ENCODE measurements at places on chromosomes 6 and 20.

DNA sequence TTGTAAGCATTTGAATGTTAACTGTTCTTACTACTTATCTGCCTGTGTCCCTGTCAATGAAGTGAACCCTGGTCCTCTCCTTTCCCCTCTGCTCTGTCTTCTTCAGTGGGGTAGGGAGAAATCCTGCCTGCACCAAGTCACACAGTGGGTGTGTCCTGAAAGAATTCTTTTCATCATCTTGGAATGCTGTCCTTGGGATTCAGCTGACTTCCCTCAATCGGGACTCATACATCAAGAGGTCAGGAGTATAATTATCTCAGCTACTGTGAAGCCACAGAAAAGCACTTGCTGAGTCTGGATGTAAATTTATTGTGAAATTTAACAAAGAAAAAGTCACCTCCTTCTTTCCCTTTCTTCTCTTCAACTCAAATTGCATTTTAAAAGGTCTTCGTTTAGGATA lies 328.5 kb downstream of the SOX4 start:
- no peak for DNase-seq

- no peak for DNase-seq
Observed at GRCh38 chr6:127832381-127832780, 68.5 kb downstream of the THEMIS start.

GRCh38 chr6:99745651-99746050 lies 139.0 kb downstream of the PRDM13 start:
- DNase-seq, result no peak

DNA sequence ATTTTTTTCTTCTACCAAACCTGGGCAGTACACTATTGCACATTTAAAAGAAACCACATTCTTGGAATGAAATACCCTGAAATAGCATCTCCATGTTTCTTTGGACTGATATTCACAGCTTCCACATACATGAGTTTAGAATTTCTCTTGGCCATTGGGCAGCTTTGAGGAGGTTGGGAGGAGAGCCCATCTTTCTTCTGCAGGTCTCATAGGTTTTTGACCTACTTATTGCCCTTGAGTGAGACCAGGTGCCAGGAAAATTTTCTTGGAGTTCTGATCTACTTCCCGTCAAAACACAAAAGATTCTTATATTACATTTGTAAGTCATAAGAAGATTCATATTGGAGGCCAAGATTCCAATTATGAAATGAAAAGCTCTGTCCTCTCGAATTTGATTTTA lies 212.0 kb downstream of the IBTK start:
- no peak for DNase-seq

GRCh38 chr6:26156850-26157250 lies 69.6 kb downstream of the HFE start:
- DNase-seq, result peak; percentile 79

DNA sequence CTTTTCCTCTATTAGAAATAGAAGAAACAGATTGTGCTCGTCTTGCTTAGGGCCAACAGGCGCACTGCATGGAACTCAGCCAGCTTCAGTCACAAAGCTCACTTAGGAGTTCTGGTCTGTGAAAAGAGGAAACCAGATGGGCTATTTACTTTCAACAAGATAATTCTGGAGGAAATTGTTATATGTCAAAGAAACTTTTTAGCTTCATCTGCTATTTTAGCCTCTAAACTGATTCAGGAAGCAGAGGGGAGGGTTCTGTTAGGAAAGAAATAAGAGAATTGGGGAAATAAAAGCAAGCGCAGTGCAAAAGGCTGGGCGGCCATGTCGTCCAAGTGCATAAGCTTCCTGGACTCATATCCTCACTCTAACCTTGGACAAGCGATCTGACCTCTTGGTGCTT lies 21.3 kb downstream of the PRKN start:
- no peak for DNase-seq

- DNase-seq, result no peak
Observed at GRCh38 chr6:130377371-130377770, 11.6 kb downstream of the TMEM200A start.

GRCh38 chr20:13865791-13866351 lies 81.0 kb downstream of the NDUFAF5 start:
- no peak for DNase-seq

DNA sequence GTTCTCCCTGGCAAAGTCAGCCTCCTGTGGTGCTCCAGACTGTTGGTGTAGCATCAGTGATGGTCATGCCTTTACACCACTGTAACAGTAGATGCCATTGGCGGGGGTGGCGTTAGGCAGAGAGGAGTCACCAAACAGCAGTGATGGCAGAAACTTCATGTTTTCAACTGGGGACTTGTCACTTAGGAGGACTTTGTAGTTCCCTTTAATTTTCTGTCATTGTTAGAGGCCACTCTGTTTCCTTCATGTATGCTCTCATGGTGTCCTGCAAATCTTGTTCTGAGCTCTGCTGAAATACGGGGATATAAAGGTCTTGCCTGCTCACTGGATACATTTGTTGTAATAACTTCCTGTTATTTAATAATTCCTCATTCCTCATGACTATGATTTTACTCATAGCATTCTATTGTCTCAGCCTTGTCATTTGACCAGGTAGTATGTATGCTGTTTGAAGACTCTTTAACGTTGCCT lies 4.6 kb downstream of the MAP3K4 start:
- DNase-seq, result no peak

DNA sequence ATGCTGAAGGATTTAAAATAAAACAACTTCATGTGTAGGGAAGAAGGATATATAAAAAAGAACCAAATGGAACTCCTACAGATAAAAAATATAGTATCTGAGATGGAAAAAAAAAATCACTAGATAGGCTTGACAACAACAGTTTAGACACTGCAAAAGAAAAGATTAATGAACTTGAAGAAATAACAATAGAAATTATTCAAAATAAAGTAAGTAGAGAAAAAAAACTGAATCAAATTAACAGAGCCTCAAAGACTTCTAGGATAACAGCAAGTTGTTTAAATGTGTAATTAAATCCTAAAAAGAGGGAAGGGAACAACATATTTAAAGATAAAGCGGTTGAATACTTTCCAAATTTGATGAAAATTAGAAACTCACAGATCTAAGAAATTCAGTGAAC lies 316.3 kb upstream of the ECI2 start:
- no peak for DNase-seq

- no peak for DNase-seq
Observed at GRCh38 chr6:6842291-6842690, 253.8 kb downstream of the LY86 start.

GRCh38 chr20:59451641-59452040 lies 151.2 kb downstream of the EDN3 start:
- no peak for DNase-seq

DNA sequence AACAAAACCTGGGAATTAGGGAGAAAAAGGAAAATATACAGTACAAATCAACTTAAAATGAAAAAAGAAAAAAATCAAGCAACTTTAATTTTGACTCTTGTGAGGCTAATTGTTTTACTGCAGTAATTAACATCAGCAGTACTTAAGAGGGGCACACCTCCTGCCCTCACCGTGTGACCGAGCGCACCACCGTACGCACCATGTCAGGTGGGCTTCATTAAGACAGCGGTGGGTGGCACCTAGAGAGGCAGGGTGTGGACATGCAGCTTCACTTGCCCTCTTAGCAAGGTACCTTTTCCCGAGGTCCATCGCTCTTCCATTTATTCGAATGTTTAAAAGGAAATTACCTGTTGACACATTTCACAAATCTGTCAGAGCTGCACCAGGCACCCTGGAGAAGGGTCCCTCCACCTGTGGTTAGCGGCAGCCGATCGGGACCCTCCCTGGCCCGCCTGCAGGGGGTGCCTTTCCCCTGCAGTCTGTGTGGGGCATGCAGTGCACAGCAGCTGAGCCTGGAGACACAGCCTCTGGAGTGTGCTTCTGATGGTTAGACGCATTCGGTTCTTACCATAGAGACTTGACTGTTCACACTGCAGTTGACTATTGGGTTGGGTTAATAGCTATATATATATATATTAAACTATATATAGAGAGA lies 184.1 kb downstream of the TMEM242 start:
- DNase-seq, result no peak

DNA sequence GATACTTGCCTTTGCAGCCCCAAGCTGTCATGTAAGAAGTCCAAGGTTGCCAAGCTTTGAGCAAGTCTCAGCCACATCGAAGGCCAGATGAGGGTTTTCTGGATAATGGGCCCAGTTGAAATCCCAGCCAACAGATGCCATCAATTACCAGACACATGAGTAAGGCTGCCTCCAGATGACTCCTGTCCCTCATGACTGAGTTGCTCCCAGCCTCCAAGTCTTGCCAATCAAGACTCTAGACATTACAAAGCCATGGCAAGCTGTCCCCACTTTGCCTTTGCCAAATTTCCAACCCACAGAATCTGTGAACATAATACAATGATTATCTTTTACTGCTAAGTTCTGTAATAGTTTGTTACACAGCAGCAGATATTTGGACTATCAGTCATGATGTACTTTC lies 76.8 kb upstream of the ARMC2 start:
- no peak for DNase-seq

DNA sequence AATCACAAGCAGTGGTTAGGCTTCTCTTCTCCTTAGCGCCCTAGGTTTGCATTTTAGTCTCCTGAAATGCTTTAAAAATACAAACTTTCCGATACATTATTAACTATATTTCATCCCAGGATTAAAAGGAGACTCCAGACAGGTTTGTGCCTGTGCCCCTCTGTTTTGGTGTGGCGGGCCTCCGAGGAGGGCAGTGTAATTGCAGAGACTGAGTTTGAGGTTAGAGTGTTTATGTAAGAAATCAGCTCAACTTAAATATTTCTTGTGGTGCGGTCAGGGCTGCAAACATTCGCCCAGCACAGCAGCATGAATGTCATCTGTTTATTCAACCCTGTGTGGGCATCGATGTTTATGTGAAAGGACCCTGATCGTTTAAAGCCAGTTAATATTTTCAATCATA lies 130.4 kb upstream of the AKAP12 start:
- no peak for DNase-seq

DNA sequence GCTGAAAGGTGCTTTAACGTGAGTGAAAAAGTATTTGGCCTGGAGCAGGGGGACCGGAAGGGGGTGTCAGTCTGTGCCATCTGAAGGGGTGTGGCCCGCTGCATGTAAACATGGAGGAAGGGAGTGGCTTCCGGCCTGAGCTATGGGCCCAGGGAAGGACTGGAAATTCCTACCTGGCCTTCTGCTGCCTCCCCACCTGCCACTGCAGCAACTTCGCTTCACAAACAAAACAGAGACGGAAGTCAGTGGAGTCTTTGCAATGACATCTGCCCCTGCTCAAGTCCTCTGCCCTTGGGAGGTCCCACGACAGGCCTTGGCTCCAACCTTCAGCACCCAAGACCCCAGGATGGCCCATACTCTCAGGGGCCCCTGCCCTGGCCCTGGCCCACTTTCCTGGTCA lies 28.1 kb upstream of the FOXP4 start:
- no peak for DNase-seq

GRCh38 chr6:153942361-153942760 lies 96.7 kb upstream of the OPRM1 start:
- no peak for DNase-seq

GRCh38 chr6:55913228-55914195 lies 38.1 kb upstream of the BMP5 start:
- no peak for DNase-seq

GRCh38 chr6:52087498-52087999 lies at the start of gene PKHD1:
PKHD1 (minus strand) TSS chr6:52087613; CDS start chr6:52084933, 2,680 bp downstream.
- DNase-seq, result no peak

GRCh38 chr20:31811796-31812728 lies 7.1 kb upstream of the MYLK2 start:
- no peak for DNase-seq

Measured in upper lobe of right lung (tissue), 1 donor.